ENCODE measurements at places on chromosomes 4 and X.

DNA sequence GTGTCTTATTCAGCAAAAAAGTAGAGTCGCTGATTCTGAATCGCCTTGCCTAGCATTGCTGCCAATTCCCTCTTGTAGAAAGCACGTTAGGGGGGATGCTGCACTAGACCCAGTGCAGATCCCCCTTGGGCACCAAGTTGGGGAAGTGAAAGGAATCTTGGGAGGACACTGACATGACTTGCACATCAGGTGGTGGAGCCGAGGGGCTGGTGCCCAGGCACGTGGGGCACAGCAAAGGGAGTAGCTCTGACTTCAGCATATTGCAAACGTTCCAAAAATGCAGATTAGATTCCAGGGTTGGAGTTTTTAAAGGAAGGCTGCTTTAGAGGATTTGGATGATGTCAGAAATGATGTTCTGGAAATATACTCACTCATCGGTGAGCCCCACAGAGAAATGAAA, 47.4 kb upstream of the GPM6B start:
- no peak for DNase-seq

DNA sequence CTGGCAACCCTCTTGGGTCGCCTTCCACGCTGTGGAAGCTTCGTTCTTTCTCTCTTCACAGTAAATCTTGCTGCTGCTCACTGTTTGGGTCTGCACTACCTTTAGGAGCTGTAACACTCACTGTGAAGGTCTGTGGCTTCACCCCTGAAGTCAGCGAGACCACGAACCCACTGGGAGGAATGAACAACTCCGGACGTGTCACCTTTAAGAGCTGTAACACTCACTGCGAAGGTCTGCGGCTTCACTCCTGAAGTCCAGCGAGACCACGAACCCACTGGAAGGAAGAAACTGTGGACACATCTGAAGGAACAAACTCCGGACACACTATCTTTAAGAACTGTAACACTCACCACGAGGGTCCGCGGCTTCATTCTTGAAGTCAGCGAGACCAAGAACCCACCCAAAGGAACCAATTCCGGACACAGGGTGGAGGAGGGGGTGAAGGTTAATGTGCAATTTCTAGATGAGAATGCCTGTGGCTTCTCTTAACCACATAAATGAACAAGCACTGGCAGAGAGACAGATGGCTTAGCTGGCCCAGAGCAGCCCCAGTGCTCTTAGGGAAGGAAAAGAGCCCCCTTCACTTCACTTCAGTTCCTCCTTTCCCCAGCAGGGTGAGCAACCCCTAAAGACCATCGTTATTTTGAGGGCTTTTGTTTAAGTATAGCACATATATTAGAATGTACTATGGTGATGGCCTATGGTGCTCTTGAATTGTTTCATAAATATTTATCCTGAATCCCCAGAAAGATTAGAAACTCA, 73.0 kb downstream of the LUZP4 start:
- no peak for DNase-seq

DNA sequence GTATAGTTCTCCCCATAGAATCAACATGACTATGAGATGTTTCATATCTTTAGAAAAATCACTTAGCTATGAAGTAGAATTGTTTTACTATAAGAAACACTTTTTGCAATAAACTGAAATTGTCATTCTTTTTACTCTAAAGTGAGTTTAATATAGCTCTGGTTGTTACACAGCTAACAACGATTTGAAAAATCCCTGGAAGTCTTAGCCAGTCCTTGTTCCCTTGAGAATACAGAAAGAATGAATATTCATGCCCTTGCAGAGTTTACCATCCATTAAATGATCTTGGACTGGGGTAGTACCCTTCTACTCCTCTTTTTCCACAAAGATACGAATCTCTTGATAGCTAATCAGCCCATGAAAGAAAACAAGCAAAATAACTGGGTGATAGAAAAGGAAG, 141.8 kb downstream of the JADE1 start:
- no peak for DNase-seq

- peak; percentile 66 for DNase-seq
These were observed 169.2 kb downstream of the AFAP1 start for GRCh38 chr4:7770224-7771050.

GRCh38 chrX:152912106-152912505, 14.2 kb downstream of the ZNF185 start:
- DNase-seq = no peak

- no peak for DNase-seq
These were observed 208.3 kb upstream of the MID1 start for GRCh38 chrX:10828640-10829039.

- no peak for DNase-seq
These were observed 80.8 kb downstream of the HMGN5 start for GRCh38 chrX:81120936-81121371.

DNA sequence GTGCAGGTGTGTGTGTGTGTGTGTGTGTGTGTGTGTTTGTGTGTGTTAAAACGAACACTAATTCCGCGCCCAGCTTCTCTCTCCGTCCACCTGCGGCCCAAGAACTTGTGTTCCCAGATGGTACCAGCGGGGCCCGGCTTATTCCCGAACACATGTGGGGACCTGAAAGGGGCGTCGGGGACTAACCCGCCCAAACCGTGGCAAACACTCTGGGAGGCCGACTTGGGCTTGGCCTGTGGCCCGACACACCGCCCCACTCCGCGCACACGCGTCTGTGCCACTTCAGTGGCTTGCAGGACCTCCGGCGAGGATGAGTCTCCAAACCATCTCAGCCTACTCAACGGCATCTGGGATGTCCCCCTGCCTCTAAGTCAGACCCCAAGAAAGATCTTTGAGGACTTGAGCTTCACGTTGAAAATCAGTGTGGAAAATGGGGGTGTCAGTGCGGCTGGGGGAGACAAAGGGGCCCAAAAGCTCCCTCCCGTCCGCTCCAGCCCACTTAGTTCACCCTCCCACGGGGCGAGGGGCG, 790 bp upstream of the HHIP start:
- no peak for DNase-seq

GRCh38 chr4:165682611-165683010, 190.4 kb upstream of the TLL1 start:
- no peak for DNase-seq

DNA sequence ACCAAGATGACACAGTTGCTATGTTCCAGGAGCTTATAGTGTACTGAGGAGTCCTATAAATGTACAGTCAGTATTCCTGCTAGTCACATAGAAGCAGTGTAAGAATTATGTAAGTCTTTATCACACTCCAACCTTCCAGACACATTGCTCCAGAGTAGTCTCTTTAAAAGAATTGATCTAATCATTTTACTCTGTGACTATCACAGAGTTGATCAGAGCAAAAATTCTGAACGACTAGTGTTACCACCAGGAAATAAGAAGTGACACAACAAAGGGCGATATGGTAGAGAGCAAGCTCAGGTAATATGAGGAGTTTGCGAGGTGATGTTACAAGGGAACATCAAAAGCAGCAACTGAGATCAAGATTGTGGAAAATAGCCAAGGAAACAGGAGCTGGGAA, 9.0 kb upstream of the HPF1 start:
- DNase-seq = no peak

DNA sequence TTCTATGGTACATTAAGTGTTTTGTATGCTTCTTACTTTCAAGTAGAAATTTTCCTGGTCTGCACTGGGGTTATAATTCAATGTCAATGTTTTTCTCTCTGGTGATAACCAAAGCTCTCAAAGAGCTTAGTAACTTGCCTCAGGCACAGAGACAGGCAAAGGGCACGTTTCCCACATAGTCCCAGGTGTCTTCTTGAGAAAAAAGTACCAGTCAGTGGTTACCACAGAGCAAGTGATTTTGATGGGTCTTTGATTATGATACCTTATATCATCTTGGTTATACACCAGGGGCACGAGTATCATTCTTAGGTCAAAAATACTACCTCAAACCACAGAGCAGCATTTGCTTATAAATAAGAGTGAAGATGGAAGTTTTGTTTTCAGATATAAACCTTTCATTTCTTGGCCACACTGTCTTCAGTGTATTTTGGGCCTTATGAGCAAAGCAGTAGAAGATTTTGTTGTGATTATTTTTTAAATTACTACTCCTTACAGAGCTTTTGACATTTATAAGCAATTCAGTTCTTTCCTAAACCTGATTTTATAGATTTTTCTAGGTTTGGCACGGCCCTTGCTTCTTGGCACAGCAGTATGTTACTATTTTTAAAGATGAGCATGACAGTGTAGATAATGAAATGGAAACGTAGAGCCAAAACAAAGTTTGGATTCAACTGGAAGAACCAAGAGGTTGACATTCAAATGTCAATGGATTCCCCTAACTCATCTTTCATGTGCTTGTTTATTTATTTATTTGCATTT, 85.3 kb upstream of the TLL1 start:
- no peak for DNase-seq

DNA sequence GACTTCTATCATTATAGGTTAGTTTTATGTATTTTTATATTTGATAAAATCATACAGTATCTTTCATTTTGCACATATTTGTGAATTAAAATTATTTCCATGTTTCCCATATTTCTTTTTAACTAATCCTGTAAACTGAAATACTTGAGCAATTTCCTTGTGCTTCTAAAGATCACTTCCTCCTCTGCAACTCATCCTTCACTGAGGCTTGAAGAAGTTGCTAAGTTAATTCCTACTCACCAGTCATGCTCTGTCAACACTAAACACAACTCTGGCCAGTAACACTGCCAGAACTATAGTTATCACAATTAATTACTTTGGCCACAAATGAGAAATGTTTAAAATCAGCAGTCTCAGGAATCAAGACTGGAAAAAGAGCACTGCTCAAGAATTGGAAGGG, 6.7 kb downstream of the SPATA4 start:
- no peak for DNase-seq

- DNase-seq = no peak
These were observed 11.2 kb upstream of the MID1 start for GRCh38 chrX:10631416-10632145.

DNA sequence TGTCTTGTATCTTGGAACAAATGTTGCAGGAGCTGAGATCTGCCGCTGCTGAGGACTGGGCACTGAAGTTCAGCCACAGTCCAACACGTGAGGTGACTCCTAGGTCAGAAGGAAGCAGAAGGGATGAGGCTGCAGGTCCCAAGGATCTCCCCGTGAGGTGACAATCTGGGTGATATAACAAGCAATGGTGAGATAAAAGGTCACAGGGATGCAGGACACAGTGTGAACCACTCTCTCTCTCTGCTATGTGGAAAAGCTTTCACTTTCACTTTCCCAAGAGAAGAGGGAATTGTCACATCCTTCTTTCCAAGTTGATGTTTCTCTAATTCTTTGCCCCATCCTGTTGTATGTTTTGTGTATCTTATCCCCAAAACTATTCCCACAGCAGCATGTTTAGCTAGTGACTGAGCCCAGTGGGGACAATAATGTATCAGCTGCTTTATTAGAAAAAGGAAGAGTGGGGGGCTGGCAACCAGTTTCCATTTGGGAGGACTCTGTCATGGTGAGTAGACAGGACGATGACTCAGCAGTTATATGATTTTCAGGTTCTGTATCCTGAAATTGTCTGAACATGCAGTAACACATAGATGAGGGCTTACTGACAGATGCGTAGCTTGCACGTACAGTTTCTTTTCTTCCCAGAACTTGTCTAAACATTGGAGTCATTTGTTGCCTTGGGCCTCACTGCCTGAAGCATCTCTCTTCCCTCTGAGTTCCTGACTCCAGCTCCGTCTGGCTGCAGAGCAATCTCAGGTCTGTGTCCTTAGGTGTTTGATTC, 1415.8 kb upstream of the TENM3 start:
- no peak for DNase-seq

DNA sequence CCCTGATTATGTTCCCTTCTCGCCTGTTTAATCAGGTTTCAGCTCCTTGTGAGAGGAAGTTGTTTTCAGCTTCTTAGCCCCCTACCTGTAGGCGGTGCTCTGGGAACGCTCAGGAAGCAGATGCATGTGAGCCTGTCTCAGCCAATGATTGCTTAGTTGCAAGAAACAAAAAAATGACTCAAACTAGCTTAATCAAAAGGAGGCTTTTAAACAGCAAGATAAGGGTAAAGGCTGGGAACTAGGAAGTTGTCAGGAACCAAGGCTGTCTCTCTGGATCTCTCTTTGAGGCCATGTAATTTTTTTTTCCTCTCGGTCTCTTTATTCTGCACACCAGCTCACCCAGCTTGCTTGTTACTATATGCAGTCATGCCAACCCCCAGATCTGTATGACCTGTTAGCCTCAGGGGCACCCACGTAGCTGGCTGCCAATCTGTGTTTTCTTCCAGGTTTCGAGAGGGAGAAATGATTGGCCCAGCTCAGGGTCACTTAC, 109.1 kb downstream of the PTTG2 start:
- no peak for DNase-seq

GRCh38 chr4:71261633-71262121, 77.1 kb upstream of the SLC4A4 start:
- no peak for DNase-seq

GRCh38 chr4:7426525-7427171, 8.1 kb downstream of the PSAPL1 start:
- DNase-seq = no peak

- no peak for DNase-seq
These were observed 607.1 kb upstream of the DIPK2B start for GRCh38 chrX:45807572-45808425.

GRCh38 chrX:2693113-2694002, 2.3 kb downstream of the CD99 start:
- no peak for DNase-seq

- no peak for DNase-seq
These were observed 3.5 kb upstream of the CDKL2 start for GRCh38 chr4:75633846-75634245.

DNA sequence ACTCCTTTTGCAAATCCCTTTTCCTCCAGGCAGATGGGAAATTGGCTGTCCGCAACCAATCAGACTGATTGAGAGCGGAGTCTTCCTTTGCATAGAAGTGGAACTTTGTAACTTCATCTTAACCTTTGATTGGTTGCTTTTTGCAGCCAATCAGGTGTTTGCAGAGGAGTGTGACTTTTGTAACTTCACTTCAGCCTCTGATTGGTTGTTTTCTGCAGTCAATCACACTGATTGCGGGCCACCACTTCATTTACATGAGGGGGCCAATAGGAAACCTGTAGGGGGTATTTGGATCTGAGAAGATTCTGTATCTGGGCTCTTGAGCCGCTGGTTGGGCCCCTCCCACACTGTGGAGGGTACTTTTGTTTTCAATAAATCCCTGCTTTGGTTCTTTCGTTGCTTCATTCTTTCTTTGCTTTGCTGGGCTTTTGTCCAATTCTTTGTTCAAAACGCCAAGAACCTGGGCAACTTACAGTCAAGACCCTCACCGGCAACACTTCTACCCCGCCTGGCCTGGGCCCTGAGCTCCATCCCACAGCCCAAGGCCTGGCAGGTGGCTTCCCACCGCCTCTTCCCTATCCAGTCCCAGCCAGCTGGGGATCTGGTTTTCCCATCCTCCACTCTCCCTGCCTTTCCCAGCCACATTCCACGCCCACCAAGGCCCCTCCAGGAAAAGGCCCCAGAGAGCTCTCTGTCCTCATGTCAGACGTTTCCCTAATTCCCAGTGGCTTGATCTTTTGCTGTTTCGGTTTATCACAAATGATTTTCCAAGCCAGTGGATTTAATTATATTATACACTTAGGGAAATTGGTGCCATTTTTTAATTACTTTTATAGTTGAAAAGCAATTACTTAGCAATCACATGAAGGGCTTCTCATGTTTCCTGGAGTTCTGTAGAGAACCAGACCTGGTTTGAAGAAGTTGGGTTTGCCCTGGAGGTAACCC, 110.2 kb upstream of the STX18 start:
- no peak for DNase-seq
